ENCODE measurements at places on chromosomes 2 and 18.

GRCh38 chr2:104584393-104584792 lies 269.5 kb upstream of the POU3F3 start:
- no peak for DNase-seq

DNA sequence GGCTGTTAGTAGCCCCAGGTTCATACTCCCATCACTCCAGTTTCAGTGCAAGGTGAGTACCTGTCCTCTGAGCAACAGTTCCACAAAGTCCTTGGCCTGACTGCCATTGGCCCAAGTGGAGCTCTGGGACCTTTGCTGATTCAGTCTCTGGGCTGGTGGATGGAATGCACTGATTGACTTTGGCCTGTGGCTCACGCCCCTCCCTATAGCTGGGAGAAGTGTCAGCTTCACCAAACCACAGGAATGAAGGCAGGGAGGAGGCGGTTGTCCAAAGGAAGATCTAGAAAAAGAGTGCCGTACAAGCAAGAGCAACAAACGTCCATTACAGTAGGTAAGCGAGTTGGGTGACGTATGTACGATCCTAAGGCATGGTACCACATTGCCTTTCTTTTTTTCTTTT lies 34.0 kb downstream of the QPCT start:
- no peak for DNase-seq

GRCh38 chr2:43840965-43841364 lies 2.2 kb downstream of the ABCG8 start:
- no peak for DNase-seq

- no peak for DNase-seq
Observed at GRCh38 chr18:76672627-76673026, 149.7 kb upstream of the ZNF236 start.

DNA sequence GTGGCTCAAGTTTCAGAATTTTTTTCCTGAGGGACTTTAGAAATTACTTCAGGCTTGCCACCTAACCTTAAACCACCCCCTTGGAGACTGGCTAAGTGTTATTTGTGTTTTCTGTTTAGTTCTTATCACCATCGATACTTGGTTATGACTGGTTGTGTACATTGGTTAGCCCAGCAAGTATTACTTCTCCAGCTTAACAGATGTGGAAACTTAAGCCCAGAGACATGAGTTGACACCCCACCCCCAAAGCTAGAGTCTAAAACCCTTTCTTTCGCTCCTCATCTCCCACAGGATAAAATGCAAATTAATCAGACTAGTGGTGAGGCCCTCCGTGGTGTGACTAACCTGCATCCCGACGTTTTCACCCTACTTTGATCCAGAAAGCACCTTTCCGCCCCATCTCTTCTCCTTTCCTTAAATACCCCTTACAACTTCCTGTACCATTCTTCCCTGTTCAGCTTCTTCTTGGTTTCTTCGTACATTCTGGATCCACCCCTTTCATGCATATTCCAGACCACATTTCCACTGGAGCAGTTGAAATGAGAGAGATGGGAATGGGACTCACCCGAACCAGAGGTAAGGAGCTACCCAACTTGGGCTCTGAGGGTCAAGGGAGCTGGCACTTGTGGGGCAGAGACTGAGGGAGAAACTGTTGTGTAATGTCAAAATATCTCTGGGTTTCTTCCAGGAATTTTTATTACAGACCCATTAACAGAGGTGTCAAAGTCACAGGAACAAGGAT lies 819 bp upstream of the MAP3K2 start:
- no peak for DNase-seq

DNA sequence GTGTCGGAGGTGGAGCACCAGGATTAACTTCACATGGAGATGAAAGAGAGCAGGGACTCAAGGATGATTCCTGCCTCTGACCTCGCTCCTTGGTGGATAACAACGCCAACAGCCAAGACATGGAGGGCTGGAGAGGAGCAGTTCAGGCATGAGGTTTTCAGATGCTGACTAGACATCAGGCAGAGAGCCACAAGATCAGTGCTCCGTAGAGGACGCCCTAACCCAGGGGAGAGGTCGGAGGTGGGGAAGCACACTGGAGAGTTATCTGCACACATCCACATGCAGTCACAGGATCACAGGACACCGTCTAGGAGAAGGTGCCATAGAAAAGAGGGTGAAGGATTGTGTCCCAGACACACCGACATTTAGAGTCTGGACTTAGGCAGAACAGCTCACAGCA lies 344.3 kb downstream of the EIPR1 start:
- no peak for DNase-seq

Data from spinal cord (tissue), 10 donors.